AG08396 (cell line): ENCODE measurements at places on chromosomes 12 and 14.

GRCh38 chr12:114799574-114800487 lies 115.9 kb upstream of the TBX3 start:
- DNase-seq = peak; percentile 39

GRCh38 chr14:79749065-79749464 lies 462.2 kb downstream of the DIO2 start:
- DNase-seq = no peak

- DNase-seq = no peak
Observed at GRCh38 chr14:99744873-99745224, 48.4 kb upstream of the EML1 start.

- DNase-seq = peak; percentile 47
Observed at GRCh38 chr12:44000309-44000952, 164.6 kb downstream of the TMEM117 start.

- no peak for DNase-seq
Observed at GRCh38 chr14:71967704-71968103, 35.5 kb downstream of the RGS6 start.

DNA sequence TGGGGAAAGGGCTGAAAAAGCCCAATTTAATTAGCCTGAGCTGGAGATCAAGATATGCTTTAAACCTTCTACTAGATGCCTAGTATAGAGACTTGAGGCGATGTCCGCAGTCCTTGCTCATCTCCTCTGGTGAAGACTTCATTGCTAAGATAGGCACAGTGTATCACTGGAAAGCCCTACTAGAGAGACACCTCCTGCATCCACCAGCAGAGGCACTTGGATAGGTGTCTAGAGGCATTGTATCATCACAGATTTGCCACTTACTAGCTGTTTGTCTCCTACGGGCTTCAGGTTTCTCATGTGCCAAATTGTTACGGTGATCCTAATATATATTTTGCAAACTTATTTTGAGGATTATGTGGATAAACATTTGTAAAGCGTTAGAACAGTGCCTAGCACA lies 1048.5 kb downstream of the GALC start:
- no peak for DNase-seq

- DNase-seq = no peak
Observed at GRCh38 chr12:65323070-65323469, 44.6 kb downstream of the MSRB3 start.

DNA sequence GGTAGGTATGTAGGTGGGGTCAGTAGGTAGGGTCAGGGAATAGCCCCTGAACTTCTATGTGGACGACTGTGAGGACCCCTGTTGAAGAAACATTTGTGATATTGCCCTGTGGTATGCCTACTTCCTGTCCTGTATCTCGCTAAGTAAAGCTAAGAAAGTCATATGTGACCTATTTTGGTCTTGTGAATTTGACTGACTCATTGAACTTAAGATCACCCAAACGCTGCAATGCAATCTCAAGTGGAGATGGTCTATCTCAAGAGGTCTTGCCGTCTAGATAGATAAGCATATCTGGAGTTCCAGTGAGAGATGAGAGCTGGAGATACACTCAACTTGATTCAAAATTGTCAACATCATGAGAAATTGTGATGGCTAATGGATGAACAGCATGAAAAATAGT lies 73.8 kb downstream of the TRAFD1 start:
- no peak for DNase-seq

- DNase-seq = no peak
Observed at GRCh38 chr14:76927971-76928700, 100.4 kb downstream of the IRF2BPL start.

DNA sequence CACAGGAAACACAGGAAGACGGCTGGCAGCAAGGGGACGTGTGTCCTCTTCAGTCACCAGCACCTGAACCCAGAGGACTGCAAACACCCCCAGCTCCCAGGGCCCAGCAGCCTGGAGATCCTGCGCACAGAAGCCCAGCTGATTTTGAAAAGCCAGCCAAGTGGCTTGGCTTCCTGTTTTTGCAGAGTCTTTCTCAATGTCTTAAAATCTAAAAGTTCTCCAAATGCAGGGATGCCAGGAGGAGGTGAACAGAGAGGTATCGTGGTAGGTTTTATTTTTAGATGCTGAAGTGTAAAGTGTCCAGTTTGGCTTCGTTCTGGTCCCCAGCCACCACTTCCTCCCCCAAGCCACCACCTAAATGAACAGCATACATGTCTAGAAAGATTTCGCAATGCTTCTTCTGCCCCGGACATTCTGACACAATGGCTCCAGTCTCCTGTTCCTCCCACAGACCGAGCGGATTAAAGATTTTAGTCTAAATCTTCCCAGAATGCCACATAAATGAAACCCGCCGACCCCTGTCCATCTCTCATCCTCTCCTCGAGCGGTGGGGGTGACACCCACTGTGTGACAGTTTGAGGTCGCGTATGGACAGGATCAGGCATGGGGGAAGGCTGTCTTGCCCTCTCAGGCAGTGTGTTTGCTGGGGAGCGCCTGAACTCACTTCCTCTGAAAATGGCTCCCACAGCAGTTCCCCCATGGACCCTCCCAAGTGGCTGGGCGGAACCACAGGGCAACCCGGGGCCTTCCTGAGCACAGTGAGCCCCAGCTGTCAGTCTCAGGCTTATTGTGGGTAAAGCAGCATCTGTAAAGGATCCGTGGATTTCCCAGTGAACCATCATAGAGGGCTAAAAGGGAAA lies 41.6 kb downstream of the ITPK1 start:
- DNase-seq = no peak

DNA sequence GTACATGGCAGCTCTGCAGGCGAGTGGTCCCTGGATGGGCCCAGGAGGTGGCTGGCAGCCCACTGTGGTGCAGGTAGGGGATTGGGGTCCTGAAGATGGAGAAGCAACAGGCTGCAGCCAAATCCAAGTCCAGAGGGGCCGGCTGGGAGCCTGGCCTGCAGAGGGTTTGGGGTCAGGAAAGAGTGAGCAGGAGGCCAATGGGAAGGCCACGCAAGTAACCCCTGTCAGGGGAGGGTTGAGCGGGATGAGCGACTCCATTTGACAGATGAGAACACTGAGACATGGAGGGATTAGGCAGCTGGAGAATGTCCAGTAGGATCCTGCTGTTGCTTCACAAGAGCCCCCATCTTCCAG lies 136.0 kb downstream of the BCL11B start:
- DNase-seq = no peak

DNA sequence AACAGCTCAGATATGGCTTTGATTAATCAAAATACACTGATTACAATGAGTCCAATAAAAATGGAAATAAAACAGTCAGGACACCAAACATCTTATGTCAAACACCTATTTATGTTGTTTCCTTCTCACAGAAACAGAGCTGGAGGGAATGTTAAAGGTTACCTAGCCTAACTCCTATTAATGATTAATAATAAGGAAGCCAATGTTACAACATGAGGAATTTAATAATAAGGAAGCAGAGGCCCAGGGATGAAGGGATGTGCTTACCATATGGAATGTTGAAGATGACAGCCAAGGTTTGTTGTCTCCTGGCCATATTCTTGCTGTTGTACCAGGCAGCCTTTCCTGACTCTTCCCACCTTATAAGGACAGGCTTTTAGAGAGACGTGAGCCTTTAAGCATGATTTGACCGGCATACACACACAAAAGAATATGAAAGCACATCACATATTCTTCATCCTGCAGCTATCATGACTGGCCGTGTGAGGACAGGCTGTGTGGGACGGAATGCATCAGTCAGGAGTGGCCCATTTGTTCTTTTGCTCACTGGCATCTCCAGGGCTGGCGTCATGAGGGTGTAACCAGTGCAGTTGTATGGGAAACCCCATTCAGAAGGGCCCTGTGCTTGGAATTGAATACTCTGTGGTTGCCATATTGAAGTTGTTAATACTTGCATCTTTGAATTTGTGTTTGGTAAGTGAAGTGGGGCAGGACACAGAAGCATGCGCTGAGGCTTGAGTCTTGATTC lies 3.1 kb upstream of the GPRC5D start:
- DNase-seq = no peak

DNA sequence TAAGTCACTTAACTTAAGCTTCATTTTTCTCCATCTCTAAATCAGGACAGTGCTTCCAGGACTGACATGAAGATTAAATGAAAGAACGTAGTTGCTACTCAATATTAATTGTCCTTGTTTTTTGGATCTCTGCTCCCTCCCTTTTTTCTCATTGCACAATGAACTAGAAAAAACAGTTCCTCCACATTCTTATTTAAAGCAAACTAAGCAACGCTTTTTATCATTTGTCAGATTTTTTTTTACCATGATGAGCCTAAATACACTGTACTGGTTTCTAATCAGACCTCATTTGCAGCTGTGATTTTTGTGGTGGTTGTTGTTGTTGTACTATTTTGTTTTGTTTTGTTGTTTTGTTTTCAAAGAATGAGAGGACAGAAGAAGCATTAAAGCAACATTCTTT lies 23.2 kb upstream of the PARP11 start:
- no peak for DNase-seq

DNA sequence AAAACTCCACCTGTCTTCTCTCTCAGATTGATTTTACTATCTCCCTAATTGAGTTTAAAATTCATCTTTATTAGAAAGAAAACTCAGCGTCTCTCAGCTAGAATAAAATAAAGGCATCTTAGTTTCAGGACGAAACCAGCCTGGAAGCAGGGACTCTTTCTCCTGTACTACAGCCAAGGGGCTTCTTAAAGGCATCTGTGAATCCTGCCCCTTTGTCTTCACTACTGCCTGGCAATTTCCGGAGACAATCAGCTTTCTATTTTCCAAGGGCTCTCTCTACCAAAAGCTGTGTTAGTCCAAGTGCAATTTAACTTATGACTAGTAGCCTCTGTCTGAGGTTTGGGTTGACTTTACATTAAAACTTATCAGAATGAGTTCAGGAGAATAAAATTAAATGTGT lies 623.3 kb upstream of the FOXG1 start:
- DNase-seq = no peak

- DNase-seq = no peak
Observed at GRCh38 chr12:111202237-111202915, 166.5 kb downstream of the PHETA1 start.
